ENCODE measurements at places on chromosomes 3 and 15.
A peak's percentile ranks its signal among the peaks of the same experiment; 100 is the strongest.

DNA sequence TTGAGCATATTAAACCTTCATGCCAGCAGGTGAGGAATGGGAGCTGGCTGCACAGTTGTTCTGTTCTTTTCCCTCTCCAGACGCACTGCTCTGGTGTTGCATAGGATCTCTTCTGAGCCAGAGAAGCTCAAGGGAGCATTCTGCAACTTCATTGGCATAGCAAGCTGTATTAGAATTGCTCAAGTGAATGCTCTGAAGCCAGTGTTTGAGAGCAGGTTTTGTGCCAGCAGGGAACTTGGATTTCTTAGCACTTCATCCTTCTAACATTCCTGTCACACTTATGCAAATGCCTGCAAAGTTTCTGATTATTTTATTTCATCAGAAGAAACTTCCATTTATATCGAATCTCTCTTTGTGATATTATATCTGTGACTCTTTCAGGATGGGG lies 366.6 kb downstream of the AGBL1 start:
- DNase-seq: no peak

DNA sequence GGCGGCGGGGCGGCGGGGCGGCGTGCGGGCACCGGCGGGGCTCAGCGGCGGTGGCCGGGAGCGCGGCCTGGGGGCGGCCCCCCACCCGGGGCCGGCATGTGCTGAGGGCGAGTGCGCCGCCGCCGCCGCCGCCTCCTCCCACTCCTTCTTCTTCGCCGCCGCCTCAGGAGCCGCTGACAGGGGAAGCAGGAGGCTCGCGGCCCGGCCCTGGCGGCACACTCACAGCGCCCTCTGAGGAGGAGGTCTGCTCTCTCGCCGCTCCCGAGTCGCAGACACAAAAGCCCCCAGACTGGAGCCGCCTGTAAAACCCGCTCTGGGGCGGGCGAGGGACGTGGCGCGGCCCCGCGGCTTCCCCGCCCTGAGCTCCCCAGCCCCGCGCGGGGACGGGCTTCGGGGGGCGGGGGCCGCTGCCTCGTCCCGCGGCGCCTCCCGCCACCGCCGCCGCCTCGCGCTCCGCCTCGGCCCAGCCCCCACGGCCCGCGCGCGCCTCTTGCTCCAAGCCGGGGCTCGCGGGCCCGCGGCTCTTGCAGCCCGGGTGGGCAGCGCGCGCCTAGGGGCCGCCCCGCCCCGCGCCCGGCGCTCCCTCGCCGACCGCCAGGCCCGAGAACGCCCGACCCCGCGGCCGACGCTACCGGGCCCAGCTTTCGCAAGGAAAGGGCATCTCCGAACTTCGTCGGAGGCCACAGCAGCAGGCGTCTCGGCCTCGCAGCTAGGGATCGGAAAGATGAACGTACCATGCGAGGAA lies at the start of gene PYGO1:
TSS of gene PYGO1 (minus strand) at position 276 of the 745 bp plus-strand sequence. CDS start 462 bp downstream, outside the sequence.
- DNase-seq: peak; percentile 7

GRCh38 chr3:38028621-38029361 lies 651 bp downstream of the PLCD1 start:
- no peak for DNase-seq

DNA sequence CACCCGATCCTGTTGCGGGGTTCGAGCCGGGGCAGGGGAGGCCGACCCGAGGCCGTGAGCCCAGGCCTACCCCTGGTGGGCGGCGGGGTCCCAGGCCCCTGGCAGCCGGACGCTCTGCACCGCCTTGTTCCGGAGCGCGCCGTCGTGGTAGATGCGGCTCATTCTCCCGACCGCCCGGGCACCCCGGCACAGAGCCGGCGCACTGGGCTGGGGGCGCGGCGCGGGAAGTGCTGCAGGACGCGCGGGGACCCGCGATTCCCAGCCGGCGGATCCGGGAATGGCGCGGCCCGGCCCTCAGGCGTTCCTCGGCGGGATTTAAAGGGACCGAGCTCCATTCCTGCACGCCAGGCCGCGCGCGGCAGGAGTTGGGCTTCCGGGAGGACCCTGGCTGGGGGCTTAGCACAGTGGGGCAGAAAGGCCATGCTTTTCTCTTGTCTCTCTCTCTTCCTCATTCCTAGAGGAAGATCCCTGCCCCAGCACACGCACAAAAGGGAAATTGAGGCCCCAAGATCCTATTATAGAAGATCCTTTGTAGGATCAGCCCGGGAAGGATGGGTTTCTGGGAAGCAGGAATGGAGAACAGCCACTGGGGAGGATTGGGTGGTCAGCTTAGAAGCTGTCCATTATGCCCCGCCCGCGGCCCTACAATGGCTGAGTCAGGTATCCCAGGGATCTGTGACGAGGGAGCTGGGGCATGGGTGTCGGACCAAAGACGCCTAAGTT lies at the start of gene ARPIN:
TSS of gene ARPIN (minus strand) at position 279 of the 723 bp plus-strand sequence. CDS start at position 162, 117 bp downstream.
- DNase-seq: no peak

DNA sequence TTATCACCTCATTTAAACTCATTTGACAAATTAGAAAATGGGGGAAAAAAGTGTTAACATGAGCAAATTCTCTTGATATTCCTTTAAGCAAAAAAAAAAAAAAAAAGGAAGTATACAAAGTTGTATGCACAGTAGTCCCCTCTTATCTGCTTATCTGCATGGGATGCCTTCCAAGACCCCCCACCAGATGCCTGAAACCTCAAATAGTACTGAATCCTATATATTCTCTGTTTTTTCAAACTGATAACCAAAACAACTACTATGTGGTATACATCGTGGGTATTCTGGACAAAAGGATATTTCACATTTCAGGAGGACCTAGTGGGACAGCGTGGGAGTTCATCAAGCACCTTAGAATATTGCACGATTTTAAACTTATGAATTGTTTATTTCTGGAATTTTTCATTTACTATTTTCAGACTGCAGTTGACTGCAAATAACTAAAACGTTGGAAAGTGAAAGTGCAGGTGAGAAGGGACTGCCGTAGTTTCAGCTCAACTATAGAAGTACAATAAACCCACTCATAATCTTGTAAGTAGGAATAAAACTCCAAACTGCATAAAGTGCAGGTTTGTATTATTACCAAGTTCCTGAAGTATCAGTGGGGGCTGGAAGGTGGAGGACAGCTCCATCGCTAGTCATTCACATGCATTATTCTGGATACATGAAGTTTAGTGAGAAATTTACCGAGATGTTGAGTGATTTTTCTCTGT lies 43.6 kb upstream of the PLCL2 start:
- no peak for DNase-seq

- DNase-seq: no peak
Observed at GRCh38 chr3:6962801-6963200, 101.9 kb downstream of the GRM7 start.

DNA sequence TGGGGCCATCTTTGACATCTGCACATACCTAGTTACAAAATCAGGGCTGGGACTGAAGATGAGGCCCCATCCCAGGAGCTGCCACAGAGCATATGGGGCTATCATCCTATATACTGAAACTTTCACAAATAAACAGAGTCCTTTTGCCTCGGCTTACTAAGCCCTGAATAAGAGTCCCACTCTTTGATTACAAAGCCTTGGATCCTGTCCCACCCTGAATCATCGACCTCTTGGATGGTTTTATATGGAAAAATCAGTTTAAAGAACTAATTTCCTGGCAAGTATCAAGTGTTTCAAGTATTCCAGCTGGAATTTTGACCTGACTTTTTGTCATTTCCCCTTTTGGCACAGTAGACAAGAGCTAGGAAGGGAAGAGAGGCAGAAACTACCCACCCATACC lies 331.3 kb upstream of the FRG2C start:
- no peak for DNase-seq

DNA sequence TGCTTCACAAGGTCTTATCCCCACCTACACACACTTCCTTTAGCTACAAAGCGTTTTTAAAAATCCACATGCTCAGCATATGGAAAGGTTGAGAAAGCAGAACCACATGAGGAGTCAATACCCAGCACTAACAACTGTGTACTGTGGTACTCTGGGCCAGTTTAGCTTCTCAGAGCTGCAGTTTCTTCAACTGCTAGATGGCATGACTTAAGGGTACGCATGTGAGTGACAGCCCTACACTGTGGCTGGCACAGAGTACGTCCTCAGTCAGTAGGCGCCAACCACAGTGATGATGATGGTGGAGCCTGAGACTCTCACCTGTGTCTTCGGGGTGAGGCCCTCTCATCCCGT lies 17.4 kb downstream of the CCDC12 start:
- DNase-seq: no peak

DNA sequence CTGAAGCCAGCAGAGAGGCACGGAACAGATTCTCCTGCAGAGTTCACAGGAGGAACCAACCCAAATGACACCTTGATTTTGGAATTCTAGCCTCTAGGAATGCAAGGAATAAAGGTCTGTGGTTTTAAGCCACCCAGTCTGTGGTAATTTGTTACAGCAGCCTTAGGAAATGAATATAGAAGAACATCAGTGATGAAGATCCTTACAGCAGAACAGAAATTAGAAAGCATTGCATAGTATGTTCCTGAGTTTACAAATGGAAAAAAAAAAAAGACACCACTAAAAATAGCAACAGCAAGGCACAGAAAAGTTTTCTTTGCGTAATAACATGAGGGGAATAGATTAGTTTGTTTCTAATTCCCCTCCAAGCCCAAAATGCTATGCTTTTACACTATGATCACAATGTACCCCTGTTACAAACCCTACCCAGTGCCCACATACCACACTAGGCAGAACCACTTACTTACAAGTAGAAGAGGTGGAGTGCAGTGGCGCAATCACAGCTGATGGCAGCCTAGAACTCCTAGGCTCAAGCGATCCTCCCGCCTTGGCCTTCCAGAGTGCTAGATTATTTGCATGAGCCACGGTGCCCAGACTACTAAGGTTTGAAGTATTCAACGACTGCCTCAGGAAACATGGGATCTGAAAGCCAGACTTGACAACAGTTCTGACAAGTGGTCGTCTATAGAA lies 84.3 kb downstream of the SHQ1 start:
- no peak for DNase-seq

- no peak for DNase-seq
Observed at GRCh38 chr15:98528046-98528725, 120.2 kb upstream of the IGF1R start.

GRCh38 chr3:166100730-166101129 lies 263.5 kb upstream of the BCHE start:
- no peak for DNase-seq

- DNase-seq: no peak
Observed at GRCh38 chr15:86163816-86164215, 84.1 kb downstream of the AGBL1 start.

DNA sequence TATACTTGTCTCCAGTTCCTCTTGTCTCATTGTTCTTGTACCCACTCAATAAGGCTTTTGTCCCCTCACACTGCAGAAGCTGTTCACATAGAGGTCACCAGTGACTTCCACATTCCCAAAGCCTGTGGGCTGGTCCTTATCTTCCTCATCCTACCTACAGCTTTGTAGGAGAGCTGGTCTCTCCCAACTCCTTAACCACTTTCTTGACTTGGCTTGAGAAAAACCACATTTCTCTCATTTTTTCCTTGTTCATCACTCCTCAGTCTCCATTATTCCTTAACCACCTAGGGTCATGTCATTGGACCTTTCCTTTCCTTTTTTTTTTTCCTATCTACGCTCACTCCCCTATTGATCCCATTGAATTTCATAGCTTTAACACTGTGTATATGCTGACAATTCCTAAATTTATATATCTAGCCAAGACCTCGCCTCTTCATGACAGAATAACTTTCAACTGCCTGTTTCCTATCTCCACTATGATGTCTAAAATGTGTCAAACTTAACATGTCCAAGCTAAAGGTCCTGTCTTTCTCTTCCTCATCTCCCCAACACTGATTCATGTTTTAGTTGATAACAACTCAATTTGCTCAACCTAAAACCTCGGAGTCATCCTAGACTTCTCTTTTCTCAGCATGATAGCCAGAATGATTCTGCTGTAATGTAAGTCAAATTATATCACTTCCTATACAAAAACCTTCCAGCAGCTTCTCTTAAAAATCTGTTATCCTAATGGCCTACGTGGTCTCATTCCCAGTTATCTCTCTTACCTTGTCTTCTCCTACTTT lies 49.5 kb downstream of the CEP63 start:
- no peak for DNase-seq

DNA sequence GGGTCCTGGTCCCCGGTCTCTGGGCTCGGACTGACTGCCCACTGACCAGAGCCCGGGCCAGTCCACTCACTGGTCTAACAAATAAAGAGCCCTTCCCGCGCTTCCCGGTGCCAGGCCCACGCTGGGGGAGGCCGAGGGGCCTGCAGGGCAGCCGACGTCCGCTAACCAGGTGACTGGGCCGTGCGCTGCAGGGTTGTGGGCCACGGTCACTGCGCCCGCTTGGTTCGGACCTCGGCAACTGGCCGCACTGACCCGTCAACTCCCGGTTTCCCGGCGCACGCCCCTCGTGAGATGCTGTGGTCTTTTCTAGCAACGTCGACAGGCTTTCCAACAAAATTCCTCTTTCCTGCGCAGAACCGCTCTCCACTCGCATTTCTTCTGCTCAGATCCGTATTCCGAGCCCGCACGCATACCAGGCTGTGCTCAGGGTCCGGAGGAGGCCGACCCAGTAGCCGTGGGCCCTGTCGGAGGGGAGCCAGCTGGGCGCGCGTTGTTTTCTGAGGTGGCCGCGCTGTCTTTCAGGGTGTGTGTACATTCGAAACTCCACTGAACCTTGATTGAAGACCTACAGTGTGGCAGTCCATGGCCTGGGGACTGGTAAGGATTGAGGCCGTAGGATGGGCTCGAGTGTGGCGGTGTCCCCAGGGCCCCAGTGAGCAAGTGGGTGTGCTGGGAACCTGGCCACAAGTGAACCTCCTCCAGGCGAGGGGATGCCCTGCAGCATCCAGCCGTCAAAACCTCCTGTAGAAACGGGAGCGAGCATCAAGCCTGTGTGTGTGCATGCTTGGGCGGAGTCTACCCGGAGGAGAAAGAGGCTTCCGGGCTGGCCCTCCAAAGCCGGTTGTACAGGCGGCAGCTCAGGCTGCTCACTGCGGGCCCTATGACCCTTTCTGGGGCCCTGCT lies 875 bp upstream of the NT5DC2 start:
- no peak for DNase-seq

DNA sequence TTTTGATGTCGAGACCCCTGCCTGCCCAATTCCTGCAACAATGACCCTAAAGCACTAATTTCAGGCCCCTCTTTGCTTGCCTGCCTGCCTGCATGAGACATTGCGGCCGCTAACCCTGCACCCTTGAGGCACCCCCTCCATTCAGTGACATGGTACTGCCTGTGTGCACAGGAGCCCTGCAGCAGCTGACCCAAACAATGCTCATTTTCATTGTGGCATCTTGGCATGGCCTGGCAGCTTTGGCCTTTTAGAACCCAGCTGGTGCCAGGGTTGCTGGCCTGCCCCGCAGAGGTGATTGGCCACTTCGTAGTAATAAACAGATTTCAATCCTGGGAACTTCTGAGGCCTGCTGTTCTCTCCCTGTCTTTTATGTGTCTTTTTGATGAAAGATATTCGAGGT lies 33.8 kb downstream of the SLCO3A1 start:
- DNase-seq: no peak

Measured in T-cell (primary cell).